Activated CD8-positive, alpha-beta memory T cell treated with anti-CD3 and anti-CD28 coated beads for 1 hour (primary cell): ENCODE measurements at places on chromosomes 2 and 18.

DNA sequence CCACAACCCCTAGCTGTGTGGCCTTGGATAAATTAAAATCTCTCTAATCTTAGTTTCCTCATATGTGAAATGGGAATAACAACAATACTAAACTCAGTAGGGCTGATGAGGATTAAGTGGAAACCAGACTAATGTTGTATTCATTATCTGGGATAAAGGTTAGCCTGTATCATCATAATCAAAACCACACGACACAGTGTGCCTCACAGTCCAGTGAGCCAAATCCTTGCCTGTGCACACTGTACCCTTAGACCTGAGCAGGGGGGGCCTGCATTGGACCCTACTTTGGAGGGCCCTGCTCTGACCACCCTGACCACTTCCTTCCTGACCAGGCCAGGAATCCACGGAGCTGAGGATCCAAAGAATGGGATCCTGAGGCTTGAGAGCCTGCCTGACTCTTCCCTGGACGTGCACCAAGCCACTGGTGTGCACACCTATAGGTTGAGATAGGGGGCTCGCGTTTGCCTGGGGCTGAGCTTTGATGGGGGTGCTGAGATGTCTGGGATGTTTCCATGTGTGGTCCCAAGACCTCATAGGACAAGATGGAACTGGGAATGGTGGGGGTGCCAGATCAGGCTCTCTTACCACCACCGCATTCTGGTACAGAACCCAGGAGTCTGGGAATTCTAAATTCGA, 69.7 kb downstream of the TGOLN2 start:
- DNase-seq: no peak

- no peak for DNase-seq
Measured at GRCh38 chr2:33859811-33860461, 260.8 kb upstream of the FAM98A start.

DNA sequence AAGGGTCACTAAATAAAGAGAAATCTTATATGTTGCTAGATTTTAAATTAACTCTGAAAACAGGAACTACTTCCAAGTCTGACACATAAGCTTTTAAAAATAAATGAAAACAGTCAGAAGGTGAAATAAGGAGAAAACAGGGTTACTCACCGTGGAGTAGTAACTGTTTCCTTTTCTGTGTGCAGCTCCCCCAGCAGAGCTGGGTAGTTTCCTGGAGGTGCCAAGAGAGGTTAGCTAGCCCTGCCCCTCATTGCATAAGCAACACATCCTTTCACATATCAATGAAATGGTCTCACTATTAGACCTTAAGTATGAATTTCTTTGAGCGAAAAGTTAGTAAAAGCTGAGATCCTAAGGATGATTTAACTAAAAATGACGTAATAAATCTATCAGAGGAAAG, 54.0 kb upstream of the GPR75 start:
- DNase-seq: no peak

GRCh38 chr2:240435457-240435947, at the start of gene GPC1:
GPC1 (plus strand) TSS chr2:240435663; CDS start chr2:240435919, 256 bp downstream.
- no peak for DNase-seq

- DNase-seq: no peak
Measured at GRCh38 chr2:230898713-230899091, 26.3 kb downstream of the GPR55 start.

GRCh38 chr2:128797937-128798336, 479.3 kb upstream of the HS6ST1 start:
- DNase-seq: no peak

DNA sequence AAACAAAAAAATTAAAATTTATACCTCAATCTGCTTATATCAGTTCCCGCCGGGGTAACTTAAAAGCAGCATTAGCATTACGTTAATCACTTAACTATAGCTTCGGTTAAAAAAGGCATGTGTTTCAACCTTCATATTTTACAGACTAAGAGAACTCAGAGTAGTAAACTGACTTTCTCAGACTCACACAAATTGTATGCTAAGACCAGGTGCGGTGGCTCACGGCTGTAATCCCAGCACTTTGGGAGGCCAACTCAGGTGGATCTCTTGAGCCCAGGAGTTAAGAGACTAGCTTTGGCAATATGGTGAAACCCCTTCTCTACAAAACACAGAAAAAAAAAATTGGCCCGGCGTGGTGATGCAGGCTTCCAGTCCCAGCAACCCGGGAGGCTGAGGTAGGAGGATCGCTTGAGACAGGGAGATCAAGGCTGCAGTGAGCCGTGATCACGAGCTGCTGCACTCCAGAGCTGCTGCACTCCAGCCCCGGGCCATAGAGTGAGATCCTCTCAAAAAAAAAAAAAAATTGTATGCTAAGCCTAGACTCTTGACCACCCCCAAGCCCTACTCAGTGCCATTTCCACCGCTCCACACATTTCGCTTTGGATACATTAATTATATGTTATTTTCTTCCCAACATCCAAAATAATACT, 2.4 kb downstream of the HNRNPLL start:
- no peak for DNase-seq
